ENCODE measurements at places on chromosomes 3 and 15.

- DNase-seq: no peak
Observed at GRCh38 chr15:43347114-43347513, 16.7 kb upstream of the LCMT2 start.

GRCh38 chr3:13873818-13874217, 6.1 kb downstream of the WNT7A start:
- DNase-seq: no peak

DNA sequence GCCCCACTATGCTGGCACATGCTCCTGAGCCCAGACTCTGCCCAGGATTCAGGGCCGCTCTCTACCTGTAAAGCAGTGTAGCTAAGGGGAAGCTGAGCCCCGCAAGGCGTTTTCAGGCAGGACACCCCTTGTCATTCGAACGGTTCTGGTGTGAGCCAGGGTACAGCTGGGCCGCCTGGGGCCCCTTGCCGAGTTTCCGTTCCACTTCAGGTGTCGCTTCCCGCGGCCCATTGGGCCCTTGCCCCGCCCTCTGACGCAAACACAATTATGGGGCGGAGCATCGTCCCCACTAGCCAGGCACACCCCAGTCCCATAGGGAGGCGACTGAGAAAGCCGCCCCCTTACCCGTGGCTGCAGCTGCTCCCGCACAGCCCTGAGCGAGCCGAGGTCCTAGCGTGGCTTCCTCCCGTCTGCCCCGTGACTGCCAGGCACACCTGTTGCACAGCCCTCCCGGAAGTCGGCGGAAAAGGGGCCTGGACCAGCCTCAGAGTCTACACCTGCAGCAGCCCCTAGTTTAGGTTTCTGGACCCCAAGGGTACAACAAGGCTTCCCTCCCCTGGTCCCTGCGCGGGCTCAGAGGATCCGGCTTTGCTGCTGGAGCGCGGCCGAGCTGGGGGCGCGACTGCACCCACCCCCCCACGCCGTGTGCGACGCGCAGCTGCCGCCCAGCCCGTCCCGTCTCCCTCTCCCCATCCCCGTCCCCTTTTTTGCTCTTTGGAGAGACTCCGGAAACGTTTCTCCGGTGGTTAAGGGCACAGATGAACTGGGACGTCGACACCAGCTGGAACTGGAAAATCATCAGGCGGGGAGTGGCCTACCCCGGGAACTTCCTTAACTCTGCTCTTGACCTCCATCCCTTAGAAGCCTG, at the start of gene PLSCR2:
Gene PLSCR2 (minus strand): TSS at position 412 of the 868 bp plus-strand sequence. CDS start 9,657 bp downstream, outside the sequence.
- DNase-seq: peak; percentile 71

DNA sequence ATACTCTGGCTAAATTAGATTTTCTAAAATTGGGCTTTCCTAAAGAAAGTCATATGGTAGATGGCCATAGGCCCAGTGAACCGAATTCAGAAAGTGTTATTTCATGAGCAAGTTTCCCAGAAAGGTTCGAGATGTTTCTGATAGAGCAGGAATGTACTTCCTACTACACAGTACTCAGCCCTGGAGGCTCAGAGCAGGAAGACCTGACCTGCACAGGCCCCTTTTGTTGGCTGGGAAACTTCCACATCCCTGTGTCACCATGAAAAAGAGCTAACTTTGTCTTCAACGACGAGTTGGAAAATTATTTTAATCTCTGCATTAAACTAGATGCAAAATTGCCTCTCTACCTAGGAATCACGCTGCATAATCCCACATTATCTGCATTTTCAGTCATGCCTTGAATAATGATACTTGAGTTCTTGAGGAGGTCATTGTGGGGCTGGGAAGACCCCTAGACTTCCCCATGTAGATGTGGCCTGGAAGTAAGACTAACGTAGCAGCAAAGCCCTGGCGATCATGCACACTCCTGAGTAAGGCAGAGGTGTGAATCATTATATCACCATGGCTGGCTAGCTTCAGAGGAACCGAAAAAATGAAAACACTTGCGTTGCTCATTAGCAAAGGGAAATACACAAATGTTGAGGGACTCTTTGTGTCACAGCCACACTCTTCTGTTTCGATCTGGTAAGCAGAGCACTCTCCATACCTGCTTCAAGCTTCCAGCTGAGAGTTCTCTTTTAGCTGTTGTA, 47.1 kb downstream of the CMTM7 start:
- DNase-seq: no peak

GRCh38 chr3:25748189-25748588, 35.1 kb downstream of the NGLY1 start:
- no peak for DNase-seq

GRCh38 chr3:102258666-102259227, 176.1 kb upstream of the ZPLD1 start:
- no peak for DNase-seq

GRCh38 chr3:10352146-10352911, 31.4 kb upstream of the SEC13 start:
- DNase-seq: no peak

DNA sequence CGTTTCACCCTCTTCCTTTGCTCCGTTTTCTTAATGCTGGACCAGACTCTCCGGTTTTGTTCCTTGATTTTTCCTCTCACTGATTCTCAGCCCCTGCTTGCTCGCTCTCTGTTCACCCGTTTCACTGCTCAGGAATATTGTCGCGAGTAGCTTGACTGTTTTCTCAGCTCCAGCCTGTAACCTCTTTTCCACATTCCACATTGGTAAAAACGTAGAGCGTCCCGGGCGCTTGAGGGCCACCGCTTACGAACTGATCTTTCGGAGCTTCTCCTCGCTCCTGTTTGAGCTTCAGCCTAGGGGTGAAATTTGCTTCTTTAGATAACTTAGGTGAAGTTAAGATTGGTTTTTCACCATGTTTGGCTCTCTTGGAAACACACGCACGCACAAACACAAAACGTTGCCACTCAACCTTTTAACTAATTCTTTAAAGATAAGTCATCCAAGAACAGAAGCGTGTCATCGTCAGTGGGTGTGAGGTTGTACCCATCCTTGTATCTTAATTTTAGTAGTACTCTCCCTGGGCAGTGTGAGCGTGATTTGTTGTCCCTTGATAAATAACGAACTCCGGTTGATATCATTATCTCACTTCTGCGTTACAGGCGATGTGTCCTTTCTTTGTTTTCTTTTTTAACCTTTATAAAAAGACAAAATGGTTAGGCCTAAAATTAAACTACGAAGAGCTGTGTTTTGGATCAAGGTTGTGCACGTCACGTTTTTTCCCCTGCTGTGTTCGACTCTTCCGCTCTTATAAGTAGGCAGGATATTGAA, 1.0 kb downstream of the PAK2 start:
- no peak for DNase-seq

GRCh38 chr3:102391491-102391890, 43.3 kb upstream of the ZPLD1 start:
- DNase-seq: no peak

DNA sequence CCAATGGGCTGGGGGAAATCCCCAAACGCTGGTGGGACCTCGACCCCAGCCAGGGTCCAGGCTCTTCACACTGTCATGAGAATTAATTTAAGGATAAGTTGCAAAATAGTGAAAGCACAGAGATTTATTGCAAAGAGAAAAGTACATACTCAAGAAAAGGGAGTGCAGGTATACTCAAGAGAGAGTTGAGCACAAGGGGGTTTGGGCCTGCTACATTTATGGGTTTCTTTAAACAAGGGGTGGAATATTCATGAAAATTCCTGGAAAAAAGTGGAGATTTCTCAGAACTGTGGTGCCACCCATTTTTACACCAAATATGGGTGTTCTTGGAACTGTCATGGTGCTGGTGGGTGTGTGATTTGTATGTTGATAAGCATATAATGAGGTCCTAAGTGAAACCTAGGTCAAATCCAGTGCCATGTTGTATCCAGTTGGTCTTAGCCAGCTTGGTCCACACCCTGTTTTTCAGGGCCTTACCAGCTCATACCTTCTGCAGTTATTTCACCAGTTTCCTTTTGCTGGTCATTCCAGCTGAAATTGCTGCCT, 32.6 kb upstream of the NEO1 start:
- DNase-seq: no peak

DNA sequence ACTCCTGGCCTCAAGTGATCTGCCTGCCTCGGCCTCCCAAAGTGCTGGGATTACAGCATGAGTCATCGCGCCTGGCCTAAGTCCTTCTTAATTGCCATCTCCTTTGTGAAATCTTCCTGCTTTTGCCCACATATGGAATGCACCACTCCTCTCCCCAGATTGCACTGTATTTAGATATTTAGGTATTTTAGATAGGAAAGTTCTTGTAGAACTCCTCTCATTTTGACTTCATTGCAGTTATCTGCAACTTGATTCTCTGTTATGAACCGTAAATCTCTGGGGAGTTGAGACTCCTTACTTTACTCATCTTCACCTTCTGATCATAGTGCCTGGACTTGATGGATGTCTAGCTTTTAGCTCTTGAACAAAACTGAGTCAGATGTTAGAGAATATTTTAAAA, 150.7 kb downstream of the AKAP13 start:
- DNase-seq: no peak

GRCh38 chr15:63006032-63006878, 36.3 kb upstream of the TPM1 start:
- DNase-seq: no peak

- no peak for DNase-seq
Observed at GRCh38 chr3:38588995-38589937, 60.2 kb downstream of the SCN5A start.

GRCh38 chr3:120743556-120744195, 1.1 kb downstream of the GTF2E1 start:
- no peak for DNase-seq

DNA sequence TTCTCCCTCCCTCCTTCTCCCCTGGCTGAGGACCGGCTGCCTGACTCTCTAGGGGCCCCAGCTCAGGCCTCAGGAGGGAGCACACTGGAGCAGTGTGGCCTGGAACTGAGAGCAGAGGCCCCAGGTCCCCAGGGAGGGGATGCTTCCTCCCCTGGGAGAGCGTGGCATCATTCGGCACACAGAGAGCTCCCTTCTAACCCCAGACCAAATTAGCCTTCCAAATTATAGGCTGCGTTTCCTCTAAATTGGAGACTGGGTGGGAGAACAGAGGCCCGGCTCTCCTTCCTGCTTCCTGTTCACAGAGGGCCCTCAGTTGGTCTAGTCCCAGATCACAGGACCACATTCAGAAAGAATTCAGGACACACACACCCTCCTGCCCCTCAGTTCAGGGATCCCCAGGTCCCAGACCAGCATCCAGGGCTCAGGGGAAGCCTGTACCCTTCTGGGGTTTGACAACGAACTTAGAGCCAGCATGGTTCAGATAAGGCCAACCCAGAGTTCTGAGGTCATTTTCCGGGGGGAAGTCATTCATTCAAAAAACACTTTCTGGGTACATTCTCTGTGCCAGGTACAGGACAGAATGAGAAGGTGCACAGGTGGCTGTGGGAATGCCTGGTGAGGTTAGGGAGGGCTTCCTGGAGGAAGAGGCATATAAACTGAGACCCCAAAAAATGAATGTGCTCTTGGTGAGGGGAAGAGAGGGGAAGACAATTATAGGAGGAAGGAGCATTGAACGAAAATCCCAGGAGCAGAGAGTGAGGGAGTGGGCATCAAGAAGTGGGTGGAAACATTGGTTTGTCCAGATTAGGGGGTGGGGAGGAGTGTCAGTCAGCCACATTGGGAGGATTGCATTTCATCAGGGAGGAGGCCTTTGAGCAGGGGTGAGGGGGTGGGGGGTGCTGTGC, 28.4 kb upstream of the RPL29 start:
- no peak for DNase-seq

GRCh38 chr15:75761446-75762356, 49.1 kb upstream of the CSPG4 start:
- DNase-seq: no peak

DNA sequence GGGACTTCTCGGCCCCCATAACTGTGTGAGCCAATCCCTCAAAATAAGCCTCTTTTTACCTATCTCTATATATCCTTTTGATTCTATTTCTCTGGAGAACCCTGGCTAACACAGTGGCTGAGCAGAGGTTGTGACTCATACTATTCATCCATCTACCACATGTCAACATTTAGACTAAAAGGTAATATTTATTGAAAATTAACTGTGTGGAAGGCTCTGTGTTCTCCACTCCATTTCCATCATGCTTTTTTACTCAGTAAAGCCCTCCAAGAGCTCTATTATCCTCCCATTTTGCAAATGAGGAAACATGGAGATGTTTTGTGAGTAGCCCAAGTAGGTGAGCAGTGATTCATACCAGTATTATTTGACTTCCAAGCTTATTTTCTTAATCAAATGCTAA, 217.9 kb upstream of the DCBLD2 start:
- no peak for DNase-seq

GRCh38 chr3:174294616-174295015, 564.5 kb upstream of the NAALADL2 start:
- DNase-seq: no peak

DNA sequence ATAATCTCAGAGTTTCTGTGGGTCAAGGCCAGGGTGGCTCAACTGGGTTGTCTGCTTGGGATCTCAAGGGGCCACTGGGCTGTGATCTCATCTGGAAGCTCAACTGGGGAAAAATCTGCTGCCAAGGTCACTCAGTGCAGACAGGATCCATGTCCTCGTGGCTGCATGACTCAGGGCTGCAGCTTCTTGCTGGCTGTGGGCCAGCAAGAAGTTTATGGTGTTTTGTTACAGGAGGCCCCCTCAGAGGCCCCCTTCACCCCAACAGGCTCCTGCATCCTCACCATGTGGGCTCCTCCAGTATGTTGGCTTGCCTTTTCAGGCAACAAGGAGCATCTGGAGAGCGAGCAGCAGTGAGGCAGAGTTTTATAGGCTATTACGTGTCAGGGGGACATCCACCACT, 14.6 kb downstream of the OCA2 start:
- DNase-seq: no peak

DNA sequence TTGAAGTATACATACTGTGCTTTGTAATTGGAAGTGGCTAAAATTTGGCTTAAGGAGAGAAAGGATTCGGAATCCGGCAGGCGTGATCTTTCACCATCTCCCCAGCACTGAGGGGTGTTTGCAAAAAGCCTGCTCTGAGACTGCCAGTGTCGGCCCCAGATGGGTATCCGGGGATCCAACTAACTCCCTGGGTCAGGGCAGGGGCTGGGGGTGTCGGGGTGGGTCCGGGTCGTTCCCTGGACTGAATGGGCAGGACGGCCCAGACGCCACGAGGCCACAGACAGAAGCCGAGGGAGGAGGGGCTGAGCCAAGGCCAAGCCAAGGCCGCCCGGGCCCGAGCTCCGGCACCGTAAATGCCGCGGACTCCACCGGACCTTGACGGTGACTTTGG, 349 bp downstream of the PPIB start:
- DNase-seq: no peak

DNA sequence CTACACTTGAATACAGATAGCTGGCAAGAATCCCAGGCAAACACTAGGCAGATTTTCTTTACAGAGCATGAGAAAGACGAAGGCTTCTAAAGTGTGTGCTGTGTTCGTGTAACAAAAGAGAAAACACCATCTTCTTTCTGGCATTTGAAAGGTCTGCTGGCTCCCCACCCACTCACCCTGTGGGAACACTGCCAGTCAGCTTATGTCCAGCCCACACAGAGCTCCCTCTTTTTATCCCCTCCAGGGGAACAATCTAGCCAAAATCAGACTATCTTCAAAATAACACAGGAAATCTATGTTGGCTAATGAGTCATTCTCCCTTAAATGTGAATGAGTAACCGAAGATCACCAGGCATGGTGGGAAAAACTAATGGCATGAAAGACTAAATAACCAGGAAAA, 45.6 kb upstream of the PAQR5 start:
- DNase-seq: no peak

- no peak for DNase-seq
Observed at GRCh38 chr3:184353546-184353941, 7.9 kb downstream of the CLCN2 start.

Measured in activated naive CD4-positive, alpha-beta T cell treated with anti-CD3 and anti-CD28 coated beads, Interleukin-2, amount 50 U/mL, for 72 hours (primary cell).